ENCODE measurements at places on chromosomes 2 and 18.

GRCh38 chr2:121479882-121480522, 50.7 kb upstream of the RNU4ATAC start:
- DNase-seq = no peak

DNA sequence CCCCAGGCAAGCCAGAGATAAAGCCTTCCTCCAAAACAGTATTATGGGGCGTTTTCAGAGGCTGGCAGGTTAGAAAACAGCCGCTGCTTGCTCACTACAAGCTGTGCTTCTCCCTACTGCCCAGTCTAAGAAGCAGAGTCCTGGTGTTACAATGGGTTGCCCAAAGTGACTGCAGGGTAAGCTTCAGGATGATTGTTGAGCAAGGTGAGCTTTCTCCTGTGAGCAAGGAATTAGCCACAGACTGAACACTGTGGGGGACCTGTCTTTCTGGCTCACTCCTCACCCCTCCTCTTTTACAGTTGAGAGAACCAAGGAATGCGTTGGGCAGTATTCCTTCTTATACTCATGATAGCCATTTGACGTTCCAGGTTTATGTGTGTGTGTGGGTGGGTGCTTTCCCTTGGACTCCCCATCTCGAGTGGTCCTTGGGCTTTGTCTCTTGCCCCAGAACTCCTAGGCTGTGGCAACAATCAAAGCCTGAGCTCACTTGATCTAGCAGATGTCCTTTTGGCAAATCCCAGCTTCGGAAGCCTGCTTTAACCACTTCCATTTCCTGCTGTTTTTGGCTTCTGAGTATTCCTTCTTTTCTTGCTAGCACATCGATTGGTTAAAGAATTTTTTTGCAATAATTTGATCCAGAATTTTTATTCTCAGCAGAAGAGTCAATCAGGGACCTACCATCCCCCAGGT, 47.5 kb downstream of the KDM3A start:
- no peak for DNase-seq

GRCh38 chr2:80621656-80622055, 317.1 kb upstream of the LRRTM1 start:
- no peak for DNase-seq

DNA sequence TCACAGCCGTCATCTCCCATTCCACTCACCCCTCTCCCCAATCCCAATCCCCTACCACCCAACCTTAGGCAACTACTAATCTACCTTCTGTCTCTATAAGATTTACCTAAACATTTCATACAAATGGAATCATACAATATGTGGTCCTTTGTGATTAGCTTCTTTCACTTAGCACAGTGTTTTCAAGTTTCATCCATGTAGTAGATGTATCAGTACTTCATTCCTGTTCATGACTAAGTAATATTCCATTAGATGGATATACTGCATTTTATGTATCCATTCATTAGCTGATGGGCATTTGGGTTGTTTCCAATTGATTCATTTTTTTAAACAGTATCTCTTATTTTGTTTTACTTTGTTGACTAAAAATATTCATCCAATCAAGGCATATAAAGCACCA, 109.6 kb downstream of the CDH2 start:
- DNase-seq = no peak

GRCh38 chr2:50787636-50788035, 244.3 kb downstream of the NRXN1 start:
- DNase-seq = no peak

All from anterior cingulate cortex (tissue), 58 donors.